Karpas-422 (cell line): ENCODE measurements at places on chromosomes 4 and X.

- H3K27ac ChIP-seq = no peak overlapping the region
- H3K36me3 ChIP-seq = no peaks in the 10 kb centered on the region
- H3K27me3 ChIP-seq = no peaks in the 10 kb centered on the region
- H3K4me3 ChIP-seq = no peak overlapping the region
- DNase-seq = no peak
Observed at GRCh38 chr4:142408003-142408441, 438.1 kb downstream of the INPP4B start.

GRCh38 chr4:118585015-118585414, 100.2 kb upstream of the METTL14 start:
- H3K27me3 ChIP-seq = no peaks in the 10 kb centered on the region
- DNase-seq = no peak
- no peak overlapping the region for H3K4me3 ChIP-seq
- no peak overlapping the region for H3K27ac ChIP-seq
- peaks cover 13% of the 10 kb centered on the region for H3K4me1 ChIP-seq

DNA sequence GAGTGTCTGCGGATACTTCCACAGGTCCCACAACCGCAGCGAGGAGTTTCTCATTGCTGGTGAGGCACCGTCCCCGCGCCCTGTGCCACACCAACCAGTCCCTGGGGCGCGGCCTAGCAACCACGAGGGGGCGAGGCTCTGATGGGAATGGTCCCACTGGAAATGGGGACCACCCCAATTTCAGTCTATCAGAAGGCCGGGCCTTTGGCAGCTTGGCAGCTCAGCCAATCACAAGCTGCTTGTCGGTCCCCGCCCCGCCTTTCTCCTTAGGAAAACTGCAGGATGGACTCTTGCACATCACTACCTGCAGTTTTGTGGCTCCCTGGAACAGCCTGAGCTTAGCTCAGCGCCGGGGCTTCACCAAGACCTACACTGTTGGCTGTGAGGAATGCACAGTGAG, 3.0 kb downstream of the TIMP1 start:
- H3K4me1 ChIP-seq = no peaks in the 10 kb centered on the region
- no peak overlapping the region for H3K27ac ChIP-seq
- H3K4me3 ChIP-seq = no peak overlapping the region
- DNase-seq = no peak

DNA sequence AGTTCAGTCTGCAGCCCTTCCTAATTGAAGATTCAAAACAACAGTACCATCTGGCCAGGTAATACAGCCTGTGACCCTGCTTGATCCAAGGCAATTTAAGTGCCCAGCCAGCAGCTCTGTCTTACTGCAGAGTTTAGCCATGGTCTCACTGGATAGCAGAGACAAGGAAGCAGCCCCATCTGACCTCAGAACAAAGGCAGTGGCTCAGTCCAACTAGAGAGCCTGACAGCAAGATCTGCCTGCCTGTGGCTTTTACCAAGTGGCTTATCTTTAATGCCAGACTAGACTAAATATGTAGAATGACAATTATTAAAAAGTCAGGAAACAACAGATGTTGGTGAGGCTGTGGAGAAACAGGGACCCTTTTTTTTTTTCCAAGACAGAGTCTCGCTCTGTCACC, 293.4 kb downstream of the DTHD1 start:
- H3K36me3 ChIP-seq = no peaks in the 10 kb centered on the region
- H3K4me1 ChIP-seq = no peaks in the 10 kb centered on the region
- DNase-seq = no peak
- no peaks in the 10 kb centered on the region for H3K27me3 ChIP-seq

DNA sequence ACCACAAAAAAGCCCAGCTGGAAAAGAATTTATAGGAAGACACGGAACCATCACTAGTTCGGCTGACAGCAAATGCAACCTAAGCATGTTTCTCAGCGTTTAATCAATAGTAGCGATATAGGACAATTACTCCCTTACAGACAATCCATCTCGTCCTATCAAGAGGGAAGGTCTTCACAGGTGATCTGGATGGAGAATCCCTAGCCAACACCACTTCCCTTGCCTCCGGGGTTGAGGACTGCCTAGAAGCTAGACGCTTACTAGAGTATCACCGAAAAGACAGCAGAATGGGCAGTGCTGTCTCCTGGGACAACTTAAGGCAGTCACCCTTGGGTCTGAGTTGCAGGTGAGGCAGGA, 32.1 kb upstream of the MAML3 start:
- no peak overlapping the region for H3K4me3 ChIP-seq
- no peak overlapping the region for H3K27ac ChIP-seq
- no peaks in the 10 kb centered on the region for H3K4me1 ChIP-seq
- no peaks in the 10 kb centered on the region for H3K36me3 ChIP-seq
- H3K27me3 ChIP-seq = no peaks in the 10 kb centered on the region

DNA sequence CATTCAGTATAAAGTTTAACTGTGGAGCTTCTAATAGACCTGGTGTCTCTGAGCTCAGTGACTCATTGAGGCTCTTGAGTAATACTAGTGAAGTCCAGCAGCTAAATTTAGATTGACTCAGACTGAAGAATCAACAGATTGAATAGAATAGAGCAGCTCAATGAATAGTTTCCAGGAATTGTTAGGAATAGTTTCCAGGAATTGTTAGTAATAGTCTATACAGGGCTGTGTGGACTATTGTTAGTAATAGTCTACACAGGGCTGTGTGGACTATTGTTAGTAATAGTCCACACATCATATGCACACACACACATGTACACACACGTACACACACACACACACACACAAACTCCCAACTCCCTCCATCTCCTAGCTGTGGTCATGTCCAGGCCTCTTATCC, 3.0 kb downstream of the GIMD1 start:
- no peaks in the 10 kb centered on the region for H3K27me3 ChIP-seq
- H3K4me3 ChIP-seq = no peak overlapping the region

DNA sequence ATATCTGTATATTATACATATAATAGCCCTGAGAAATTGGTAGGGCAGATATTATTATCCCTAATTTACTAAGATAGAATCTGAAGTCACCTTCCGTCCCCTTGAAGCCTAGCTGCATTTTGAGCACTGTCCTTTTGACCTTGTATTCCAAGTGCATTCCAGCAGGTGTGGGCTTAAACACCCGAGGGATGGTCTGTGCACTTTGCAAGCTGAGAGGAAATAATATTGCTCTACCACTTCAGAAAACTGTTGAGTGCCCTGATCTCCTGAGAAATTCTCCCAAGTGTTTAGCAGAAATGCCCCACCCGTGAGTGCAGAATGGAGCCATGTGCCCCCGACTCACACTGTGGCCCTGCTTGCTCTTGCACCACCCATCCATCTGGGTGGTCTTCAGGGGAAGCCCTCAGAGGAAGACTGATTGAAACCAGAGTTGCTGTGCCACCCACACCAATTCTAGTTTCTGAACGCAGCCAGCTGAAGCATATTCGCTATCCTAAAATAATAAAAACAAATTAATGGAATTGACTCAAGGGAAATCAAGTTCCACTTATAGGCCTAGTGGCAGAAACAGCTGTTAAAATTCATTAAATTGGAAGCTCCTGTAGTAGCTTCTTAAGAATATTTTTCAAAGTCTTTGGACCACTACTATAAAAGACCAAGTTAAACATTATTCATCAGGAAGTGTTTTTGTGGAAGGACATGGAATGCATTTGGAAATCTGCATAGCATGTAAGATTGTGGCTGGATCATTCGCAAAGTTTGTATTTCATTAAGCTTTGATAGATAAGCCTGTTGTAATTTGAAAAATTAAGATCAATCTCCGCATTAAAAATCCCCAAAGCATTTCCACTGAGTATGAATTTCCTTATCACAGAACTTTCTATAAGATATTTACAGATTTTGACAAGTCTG, 41.3 kb upstream of the PRKG2 start:
- H3K27ac ChIP-seq = no peak overlapping the region
- no peaks in the 10 kb centered on the region for H3K27me3 ChIP-seq
- H3K36me3 ChIP-seq = no peaks in the 10 kb centered on the region

DNA sequence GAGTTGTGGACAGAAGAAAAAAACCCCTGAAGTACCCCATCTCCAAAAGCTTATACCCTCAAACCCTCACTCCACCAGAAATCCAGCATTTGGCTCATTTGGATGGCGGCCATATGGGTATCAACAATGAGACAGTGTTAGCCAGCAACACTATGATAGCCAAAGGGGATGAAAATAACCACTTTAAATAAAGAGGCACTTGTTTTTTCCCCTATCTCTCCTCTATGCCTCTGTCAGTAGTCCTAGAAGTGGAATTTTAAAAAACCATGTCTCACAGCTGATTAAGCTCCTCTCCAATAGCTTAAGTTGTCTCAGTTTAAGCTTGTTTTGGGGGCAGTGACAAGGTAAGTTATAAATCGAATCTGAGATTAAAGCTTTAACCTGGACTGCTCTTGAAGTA, 124.0 kb downstream of the MOSPD2 start:
- no peak overlapping the region for H3K4me3 ChIP-seq
- no peaks in the 10 kb centered on the region for H3K4me1 ChIP-seq
- no peak overlapping the region for H3K27ac ChIP-seq
- no peaks in the 10 kb centered on the region for H3K36me3 ChIP-seq
- DNase-seq = no peak

DNA sequence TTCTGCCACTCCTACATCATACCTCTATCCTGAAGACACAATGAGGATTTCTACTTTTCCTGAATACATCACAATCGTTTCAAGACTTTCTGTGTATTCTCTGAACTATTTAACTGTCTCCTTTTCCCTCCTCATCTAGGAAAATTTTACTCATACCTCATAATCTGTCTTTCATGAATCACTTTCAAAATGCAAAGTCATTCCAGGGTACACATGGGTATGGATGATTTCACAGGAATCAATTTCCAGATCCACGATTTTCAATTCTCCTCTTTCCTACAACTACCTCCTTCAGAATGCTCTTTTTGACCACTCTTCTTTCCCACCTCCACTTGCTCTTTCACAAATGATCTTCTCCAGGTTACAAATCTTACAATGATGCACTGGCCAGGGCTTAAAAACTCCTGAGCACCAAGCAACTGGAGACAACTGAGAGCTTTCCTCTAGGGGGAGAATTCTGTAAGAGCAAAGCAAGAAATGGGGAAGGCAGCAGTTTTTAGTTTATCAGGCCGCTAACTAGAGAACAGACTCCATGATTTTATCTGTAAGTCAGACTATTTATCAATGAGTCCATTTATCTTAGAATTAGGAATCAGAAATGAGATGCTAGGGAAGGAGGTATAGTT, 116.4 kb downstream of the PPP3CA start:
- DNase-seq = no peak
- H3K4me1 ChIP-seq = no peaks in the 10 kb centered on the region
- H3K27me3 ChIP-seq = no peaks in the 10 kb centered on the region
- no peak overlapping the region for H3K4me3 ChIP-seq

GRCh38 chr4:150240011-150240410, 161.8 kb downstream of the DCLK2 start:
- no peak overlapping the region for H3K4me3 ChIP-seq
- H3K36me3 ChIP-seq = no peaks in the 10 kb centered on the region
- no peak for DNase-seq
- no peaks in the 10 kb centered on the region for H3K4me1 ChIP-seq

GRCh38 chr4:38982361-38983095, 49.7 kb downstream of the TMEM156 start:
- H3K36me3 ChIP-seq = peaks cover 52% of the 10 kb centered on the region; the same call in 1 of the 2 replicates
- no peak overlapping the region for H3K4me3 ChIP-seq
- no peaks in the 10 kb centered on the region for H3K4me1 ChIP-seq
- no peak for DNase-seq

DNA sequence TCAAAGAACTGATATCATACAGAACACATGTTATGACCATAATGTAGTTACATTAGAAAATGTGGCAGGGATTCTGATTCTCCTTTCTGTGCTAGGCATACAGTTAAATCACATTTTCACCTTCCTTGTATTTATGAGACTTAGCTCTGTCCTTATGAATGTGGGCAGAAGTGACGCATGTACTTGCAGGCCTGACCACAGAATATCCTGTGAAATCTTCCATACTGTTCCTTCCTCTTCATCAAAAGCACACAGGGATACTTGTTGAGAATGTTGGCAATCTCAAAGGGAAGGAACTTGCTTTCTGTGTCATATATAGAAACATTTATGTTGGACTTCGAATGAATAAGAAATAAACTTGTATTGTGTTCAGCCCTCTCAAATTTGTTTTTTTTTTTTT, 17.2 kb upstream of the MYOZ2 start:
- H3K27me3 ChIP-seq = no peaks in the 10 kb centered on the region
- DNase-seq = no peak
- H3K4me1 ChIP-seq = no peaks in the 10 kb centered on the region

DNA sequence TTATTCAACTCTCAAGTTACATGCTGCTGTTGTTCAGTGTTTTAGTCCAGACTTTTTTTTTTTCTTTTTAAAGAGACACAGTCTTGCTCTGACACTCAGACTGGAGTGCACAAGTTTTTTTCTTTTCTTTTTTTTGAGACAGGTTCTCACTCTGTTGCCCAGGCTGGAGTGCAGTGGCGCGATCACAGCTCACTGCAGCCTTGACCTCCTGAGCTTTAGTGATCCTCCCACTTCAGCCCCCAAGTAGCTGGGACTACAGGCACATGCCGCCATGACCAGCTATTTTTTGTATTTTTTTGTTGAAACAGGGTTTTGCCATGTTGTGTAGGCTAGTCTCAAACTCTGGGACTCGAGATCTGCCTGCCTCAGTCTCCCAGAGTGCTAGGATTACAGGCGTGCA, 11.9 kb downstream of the ADD1 start:
- peaks cover 33% of the 10 kb centered on the region for H3K4me1 ChIP-seq
- H3K4me3 ChIP-seq = no peak overlapping the region
- no peaks in the 10 kb centered on the region for H3K36me3 ChIP-seq
- no peaks in the 10 kb centered on the region for H3K27me3 ChIP-seq
- no peak overlapping the region for H3K27ac ChIP-seq

DNA sequence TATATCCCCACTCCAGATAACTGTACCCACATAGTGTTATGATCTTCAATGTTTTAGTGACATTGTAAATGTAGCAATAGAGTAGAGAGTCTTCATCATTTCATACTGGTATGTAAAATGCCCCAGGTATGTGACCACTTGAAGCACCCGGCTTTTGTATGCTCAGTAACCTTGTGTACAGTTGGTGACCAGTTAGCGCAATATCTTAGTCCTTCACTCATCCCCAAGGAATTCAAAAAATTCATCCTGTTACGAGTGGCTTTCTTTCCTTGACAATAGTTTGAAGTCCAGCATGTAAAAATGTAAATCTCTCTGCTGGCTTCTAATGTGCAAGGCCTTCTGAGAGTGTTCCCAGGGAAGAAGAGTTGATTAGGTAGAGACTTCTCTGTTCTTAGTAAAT, 145.6 kb downstream of the ARX start:
- H3K27ac ChIP-seq = no peak overlapping the region
- no peak for DNase-seq
- no peaks in the 10 kb centered on the region for H3K4me1 ChIP-seq
- no peaks in the 10 kb centered on the region for H3K27me3 ChIP-seq
- H3K4me3 ChIP-seq = no peak overlapping the region

DNA sequence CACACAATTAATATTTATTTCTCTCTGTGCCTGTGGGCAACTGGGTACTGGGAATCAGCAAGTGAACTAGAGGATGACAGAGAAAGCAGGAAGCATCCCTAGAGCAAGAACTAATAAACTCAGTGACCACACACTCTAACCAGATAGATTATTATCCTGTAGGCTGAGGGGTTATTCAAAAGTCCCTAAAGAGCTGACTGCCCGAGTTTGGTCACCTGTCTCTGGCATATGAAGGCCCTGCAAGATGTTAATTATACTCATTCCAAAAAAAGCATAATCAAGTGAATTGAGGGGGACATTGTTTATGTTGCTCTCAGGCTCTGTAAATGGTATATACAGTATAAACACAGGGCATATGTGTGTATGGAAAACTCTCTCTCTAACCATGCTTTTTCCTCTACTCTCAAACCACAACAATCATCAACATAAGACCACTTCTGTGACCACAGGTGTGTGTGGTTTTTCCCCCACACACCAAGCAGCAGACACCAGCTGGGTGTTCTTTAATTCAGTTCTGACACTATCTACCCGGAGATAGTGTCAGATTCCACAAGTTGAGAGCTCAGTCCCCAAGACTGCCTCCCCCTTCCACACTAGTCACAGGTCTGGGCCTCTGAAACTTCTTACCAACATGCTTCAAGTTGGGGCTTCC, 6.2 kb upstream of the HPSE start:
- H3K4me3 ChIP-seq = no peak overlapping the region
- no peaks in the 10 kb centered on the region for H3K27me3 ChIP-seq
- no peak overlapping the region for H3K27ac ChIP-seq
